Stimulated activated CD4-positive, alpha-beta T cell treated with anti-CD3 and anti-CD28 coated beads, Interleukin-4, amount 100 ng/mL, for 4 hours (primary cell): ENCODE measurements at places on chromosomes 16 and 17.

DNA sequence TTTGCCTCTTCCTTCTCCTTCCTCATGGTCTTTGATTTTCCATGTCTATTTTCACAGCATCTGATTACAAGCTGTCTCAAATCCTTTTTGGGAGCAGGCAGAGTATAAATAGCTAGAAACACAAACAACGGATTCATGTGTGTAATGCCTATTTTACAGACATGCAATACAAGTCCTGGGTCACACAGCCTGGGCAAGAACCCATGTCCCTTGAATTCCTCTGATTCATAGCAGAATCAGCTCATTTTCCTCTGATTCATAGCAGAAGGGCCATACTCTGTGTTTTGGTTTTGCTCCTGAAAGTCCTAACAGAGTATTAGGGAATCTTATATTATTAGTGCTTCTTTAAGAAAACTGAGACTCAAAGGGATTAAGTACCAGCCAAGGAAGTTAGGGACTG, 71.3 kb downstream of the IRX5 start:
- DNase-seq, result no peak

DNA sequence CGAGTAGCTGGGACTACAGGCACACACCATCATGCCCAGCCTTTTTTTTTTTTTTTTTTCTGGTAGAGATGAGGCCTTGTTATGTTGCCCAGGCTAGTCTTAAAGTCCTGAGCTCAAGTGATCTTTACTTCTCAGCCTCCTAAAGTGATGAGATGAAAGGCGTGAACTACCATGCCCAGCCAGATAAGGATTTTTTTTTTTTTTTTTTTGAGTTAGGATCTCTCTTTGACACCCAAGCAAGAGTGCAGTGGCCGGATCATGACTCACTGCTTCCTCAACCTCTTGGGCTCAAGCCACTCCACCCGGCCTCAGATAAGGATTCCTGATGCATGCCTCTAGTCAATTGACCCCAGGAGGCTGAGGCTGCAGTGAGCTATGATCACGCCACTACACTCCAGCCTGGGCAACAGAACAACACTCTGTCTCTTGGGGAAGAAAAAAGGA, 11.2 kb upstream of the PLEKHG4 start:
- no peak for DNase-seq

- DNase-seq, result no peak
These were observed 19.9 kb downstream of the CEP295NL start for GRCh38 chr17:78883089-78883532.

DNA sequence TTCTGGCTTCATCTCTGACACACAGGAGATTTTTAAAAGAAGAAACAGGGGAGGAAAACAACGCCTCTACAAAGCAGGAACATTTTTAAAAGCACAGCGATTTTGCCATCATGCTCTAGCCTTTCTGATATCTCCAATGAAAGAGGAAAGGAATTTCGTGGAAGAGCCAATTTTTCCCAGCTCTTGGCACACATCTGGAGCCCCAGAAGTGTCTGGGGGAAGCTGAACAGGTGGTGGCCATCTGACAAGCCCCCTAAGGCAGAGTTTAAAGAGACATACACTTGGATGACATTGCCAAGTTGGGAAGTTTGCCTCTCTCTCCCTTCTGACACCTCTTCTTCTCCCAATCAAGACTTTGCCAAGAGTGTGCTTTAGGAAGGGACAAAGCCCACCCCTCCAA, 82.1 kb downstream of the CCT6B start:
- DNase-seq, result no peak

DNA sequence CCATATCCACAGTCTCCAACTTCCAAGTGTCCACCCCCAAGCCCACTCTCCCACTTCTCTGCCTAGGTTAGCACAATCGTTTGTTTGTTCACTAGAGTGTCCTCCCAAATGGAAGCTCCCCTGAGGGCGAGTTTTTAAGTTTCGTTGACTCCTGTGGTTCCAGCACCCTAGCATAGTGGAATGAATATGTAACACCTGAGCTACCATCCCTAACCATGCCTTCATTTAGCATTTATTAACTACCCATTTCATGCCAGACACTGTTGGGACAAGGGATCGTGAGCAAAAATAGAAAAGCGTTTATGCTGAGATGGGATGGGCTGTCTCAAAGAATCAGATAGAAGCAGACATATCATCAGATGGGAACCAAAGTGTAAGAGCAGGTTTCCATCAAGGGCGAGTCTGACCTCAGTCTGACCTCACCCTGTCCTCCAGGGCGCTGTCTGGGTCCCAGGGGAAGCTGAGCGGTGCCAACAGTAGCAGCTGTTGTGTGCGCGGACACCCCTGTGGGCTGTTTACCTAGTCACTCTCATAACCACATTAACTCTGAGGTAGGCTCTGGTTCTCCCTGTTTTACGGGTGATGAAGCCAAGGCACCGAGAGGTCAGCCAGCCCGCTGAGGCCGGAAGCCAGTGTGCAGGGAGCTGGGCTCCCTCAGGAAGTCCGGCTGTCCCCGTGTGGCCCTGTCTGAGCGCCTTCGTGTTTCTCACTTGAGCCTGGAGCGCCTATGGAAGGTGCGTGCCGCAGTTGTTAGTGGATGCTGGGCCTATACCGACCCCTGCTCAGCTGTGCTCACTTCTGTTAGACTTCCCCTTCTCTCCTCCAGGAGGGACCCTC, 6.2 kb downstream of the CNP start:
- no peak for DNase-seq

DNA sequence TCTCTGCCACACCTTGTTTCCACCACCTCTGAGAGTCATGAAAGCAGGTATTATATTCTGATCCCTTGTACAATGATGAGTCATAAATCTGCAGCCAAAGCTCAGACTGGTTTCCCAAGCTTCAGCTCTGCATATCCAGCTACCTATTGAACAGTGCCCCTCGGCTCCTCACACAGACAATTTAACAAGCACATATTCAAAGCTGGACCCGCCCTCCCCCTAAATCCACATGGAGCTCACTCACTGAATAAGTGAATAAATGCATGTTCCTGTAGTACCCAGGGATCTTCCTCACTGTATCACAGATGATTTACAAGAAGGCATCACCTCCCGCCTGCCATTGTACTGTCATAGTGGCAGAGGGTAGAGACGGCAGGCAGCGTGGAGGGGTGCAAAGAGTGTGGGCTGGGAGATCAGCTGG, 516.4 kb downstream of the GRIN2A start:
- DNase-seq, result no peak

DNA sequence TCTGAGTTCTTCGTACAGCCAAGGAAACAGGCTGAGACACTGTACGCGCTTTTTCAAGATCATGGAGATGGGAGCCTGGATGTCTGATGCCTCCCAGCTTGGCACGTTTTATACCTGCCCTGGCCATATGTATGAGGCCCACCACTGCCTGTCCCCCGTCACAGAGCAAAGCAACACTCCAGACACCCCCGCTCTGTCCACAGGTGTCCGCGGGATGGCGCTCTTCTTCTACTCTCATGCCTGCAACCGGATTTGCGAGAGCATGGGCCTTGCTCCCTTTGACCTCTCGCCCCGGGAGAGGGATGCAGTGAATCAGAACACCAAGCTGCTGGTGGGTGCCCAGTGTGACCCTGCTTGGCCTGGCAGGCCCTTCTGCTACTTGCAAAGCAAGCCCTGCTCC, 39.8 kb upstream of the POLR3E start:
- no peak for DNase-seq

GRCh38 chr17:7580604-7581575, 1.5 kb downstream of the CD68 start:
- no peak for DNase-seq

DNA sequence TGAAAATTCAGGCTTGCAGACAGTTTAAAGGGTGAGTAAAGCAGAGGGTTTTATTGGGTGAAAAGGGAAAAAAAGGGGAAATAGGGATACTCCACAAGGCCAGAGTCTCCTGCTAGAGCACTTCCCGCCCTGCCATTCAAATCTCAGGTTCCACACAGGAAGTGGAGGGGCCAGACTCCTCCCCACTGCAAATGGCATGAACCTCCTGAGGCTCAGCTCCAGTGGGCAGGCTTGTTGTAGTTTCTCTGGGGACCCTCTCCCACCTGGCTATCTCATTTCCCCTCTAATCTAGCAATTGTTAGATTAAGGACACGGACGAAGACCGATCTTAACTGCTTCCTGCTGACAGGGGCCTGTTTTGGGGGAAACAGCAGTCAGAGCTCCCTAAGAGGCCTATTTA, 43.4 kb downstream of the TAOK1 start:
- no peak for DNase-seq

DNA sequence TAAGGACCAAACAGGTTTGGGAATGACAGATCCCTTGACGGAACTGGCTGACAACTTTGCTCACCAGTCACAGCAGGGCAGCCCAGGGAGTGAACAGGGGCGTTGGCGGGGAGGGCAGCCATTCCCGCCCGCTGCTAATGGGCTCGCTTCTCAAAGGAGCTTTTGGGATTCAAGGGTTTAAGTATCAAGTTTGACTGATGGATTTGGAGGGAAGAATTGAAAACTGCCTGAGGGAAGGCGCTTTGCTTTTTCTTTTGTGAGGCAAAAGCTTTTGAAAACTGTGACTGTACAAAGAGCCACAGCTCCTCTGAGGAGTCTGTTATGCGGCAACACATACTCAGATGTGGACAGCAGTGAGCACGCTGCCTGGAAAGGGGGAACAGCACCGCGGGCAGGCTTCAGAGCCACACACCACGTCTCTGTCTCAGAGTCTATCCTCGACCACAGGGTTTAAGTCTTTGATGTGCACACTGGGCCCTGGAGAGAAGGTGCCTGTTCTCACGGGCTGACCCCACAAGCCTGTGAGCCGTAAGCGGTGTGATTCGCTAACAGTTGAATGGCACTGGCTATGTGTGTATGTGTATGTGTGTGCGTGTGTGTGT, 79.9 kb upstream of the HSBP1 start:
- DNase-seq, result no peak

- no peak for DNase-seq
These were observed 34.3 kb upstream of the RBFOX3 start for GRCh38 chr17:79645022-79645776.

- DNase-seq, result no peak
These were observed 88.0 kb downstream of the STXBP4 start for GRCh38 chr17:55056526-55056925.

DNA sequence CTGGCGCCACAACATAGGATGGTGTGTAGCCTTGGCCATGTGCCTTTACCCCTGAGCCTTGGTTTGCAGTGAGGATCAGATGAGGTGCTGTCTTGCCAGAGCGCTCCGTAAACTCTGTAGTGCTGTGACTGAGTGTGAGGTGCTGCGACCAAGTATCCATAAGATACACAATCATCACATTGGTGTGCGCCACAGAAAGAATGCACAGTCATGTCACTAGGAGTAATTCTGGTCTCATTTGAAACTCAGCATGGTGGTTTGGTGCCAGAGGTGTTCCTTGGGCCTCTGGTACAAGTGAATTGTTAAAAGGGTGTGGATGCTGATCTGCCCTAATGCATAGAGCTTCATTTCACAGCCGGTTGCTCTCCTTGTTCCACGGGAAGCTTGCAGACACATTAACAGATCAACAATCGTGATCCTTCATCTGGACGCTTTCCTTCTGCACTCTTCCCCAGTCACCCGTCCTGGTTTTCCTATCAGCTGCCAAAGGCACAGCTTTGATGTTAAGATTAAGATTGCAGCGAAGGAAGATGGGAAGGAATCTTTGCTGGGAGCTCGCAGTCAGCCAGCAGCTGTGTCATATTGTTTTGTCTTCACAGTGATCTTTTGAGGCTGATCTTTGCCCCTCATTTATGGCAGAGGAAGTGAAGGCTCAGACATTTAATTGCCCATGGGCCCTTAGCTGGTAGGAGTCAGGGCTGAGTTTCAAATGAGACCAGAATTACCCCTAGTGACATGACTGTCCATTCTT, 79.1 kb downstream of the KSR1 start:
- DNase-seq, result no peak

GRCh38 chr17:79609673-79610645, 892 bp downstream of the RBFOX3 start:
- DNase-seq, result no peak

- no peak for DNase-seq
These were observed 44.4 kb downstream of the RBFOX3 start for GRCh38 chr17:79566251-79566955.

DNA sequence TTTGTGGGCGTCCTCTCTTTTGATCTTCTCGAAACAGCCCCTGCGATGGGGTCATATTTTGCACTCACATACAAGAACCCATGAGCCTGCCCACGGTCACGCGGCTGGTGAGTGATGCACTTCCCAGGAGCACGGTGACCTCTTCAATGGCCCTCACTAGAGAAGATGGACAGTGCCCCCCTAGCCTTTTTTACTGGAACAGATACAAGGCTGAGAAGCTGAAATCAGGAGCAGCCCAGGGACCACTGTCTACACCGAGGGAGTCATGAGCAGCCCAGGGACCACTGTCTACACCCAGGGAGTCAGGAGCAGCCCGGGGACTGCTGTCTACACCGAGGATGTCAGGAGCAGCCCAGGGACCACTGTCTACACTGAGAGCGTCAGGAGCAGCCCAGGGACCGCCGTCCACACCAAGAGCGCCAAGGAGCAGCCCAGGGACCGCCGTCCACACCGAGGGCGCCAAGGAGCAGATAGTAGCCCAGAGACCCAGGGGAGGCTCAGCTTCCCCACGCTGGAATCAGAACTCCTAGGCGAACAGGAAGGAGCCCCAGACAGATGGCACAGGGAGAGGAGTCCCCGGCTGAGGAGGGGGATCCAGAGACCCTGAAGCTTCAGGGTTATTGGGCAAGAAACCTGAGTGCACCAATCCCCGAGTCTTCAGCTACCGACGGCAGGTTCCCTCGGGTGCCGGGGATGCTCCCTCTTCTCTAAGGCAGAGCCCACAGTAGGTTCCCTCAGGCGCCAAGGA, 23.7 kb downstream of the ACSF3 start:
- DNase-seq, result no peak

GRCh38 chr16:2244926-2245795, 6.2 kb downstream of the ECI1 start:
- no peak for DNase-seq

GRCh38 chr16:31002862-31003341, 7.5 kb downstream of the STX1B start:
- DNase-seq, result no peak

DNA sequence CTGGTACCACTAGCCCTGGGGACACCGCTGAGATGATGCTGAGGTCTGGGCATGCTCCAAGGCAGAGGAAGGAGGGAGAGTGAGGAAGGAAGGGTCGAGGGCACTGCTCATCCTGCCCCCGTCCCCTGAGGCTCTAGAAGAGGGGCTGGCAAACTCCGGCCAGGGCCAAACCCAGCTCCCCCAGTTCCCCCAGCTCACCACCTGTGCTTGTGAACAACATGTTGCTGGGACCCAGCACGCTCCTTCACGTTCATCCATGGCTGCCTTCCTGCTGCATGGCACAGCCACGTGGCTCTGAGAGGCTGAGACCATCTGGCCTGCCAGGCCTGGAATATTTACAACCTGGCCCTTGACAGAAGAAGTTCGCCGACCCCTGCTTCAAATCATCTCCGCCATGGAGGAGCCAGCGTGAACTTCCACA, 81.2 kb downstream of the RBFOX3 start:
- no peak for DNase-seq

- DNase-seq, result no peak
These were observed 14.1 kb downstream of the ALDH3A1 start for GRCh38 chr17:19733953-19734526.

- no peak for DNase-seq
These were observed 34.6 kb downstream of the SLC38A8 start for GRCh38 chr16:84007965-84008364.
